ENCODE measurements at places on chromosomes 1 and 21. TPM values are rescaled to one million over a fixed set of nuclear protein-coding genes. Genes with fewer than 3 reads are reported as not detected.

DNA sequence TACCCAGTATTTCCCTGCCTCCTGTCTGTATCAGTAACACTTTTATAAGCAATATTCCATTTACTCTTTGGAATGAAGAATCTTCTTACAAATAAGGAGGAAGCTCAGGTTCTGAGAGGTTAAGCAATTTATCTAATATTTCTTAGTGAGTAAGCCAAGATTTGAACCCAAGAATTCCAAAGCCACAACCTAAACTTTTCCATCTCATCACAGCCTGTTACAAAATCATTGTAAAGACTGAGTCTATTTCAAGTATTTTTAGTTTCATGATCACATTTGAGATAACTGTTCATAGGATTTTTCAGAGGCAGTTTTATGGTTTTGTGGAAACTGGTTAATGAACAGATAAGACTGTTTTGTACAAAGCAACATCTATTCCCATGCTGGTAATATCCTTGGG lies 29.8 kb upstream of the HHAT start:
- DNase-seq = no peak

- no peak for DNase-seq
Observed at GRCh38 chr21:33878824-33879223, 36.8 kb downstream of the ATP5PO start.

DNA sequence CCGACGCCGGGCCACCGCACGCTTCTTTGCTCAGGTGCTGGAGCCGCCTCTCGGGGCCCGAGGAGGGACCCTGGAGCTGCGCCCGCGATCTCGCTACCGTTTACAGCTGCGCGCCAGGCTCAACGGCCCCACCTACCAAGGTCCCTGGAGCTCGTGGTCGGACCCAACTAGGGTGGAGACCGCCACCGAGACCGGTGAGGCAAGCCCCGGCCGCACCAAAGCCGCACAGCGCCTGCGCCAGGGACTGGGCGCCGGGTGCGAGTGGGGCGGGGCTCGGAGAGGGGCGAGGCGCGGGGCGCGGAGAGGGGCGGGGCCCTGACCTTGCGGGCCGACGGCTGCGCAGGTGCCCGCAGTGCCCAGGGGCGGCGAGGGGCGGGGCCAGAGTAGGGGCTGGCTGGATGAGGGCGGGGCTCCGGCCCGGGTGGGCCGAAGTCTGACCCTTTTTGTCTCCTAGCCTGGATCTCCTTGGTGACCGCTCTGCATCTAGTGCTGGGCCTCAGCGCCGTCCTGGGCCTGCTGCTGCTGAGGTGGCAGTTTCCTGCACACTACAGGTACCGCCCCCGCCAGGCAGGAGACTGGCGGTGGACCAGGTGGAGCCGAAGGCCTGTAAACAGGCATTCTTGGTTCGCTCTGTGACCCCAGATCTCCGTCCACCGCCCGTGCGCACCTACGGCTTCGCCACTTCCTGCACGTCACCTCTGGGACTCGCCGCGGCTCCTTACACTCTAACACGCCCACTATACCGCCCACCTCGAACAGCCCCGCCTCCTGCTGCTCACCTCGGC lies 9.8 kb upstream of the CDC20 start:
- DNase-seq = peak; percentile 96

The PDE9A gene
- total RNA-seq = 236 TPM

DNA sequence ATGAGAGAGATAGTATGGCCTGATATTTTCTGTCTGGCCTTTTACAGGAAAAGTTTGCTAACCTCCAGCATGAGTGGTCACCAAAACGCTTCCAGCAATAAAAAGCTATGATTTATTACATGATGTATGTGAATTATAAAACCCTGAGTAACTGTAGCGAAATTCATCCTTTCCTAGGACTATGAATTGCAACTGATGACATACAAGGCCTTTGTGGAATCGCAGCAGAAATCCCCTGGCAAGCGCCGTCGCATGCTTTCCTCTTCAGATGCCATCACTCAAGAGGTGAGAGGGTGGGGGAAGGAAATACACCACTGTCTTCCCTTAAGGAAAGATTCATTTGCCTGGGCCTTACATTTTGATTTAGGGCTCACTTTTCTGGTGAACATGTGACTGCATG lies 117.9 kb downstream of the MACF1 start:
- DNase-seq = peak; percentile 32

DNA sequence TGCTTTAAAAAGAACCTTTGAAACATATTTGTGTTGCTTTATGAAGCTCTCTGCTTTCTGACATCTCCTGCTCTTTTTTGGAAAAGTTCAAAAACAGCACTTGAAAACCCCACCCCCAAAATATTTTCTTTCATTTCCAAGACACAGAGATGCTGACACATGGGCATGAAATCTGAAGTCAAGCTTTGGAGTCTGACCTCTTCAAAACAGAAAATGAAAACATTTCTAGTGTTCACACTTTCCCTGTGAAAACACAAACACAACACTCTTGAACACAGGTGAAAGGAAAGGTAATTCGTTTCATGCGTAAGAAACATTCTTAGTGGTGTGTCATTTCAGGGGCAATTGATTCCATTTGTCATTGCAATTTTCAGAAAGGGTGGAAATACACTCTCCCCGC lies 10.8 kb downstream of the NGF start:
- DNase-seq = no peak

The CELA3A gene
- total RNA-seq = 1.1 TPM

The LAX1 gene
- 3.5 TPM for total RNA-seq

The SEMA4A gene
- 6.5 TPM for total RNA-seq

GRCh38 chr1:156664767-156665411 lies 12.3 kb downstream of the NES start:
- DNase-seq = peak; percentile 58

DNA sequence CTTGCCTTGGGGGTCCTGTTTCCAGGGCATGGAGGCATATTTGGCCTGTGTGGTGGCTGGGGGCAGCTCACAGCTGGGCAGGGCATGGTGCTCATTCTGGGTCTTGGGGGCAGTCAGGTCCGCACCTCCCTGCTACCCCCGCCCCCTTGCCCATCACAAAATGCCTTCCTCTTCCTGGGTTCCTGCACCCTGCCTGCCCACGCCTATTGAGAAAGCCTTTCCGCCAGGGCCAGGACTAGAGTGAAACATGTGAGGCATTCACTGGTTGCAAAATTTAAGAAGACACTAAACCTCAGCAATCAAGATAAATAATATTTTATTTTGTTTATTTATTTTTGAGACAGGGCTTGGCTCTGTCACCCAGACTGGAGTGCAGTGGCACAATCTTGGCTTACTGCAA lies 19.7 kb downstream of the PTAFR start:
- DNase-seq = no peak

The KLHDC9 gene
- total RNA-seq = 10.1 TPM

- DNase-seq = no peak
Observed at GRCh38 chr1:2633936-2634491, 1.2 kb upstream of the MMEL1 start.

DNA sequence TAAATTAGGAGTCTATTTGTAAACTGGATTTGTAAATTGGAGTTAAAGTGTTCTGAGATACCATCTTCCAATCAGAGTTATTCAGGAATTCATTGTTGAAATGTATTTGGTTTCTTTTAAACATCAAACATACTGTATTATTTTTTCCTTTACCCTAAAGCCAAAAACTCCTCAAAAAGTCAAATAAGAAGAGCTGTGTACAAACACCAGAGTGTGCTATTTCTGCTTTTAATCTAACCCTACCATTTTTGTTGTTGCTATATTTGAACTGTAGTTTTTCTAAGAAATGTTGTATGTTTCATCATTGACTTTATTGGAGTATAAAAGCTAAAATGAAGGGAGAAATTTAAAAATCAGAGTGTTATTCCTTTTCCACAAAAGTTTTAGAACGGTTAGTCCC lies 35.8 kb downstream of the SLC30A7 start:
- DNase-seq = no peak

The OR2T33 gene
- not detected for total RNA-seq

DNA sequence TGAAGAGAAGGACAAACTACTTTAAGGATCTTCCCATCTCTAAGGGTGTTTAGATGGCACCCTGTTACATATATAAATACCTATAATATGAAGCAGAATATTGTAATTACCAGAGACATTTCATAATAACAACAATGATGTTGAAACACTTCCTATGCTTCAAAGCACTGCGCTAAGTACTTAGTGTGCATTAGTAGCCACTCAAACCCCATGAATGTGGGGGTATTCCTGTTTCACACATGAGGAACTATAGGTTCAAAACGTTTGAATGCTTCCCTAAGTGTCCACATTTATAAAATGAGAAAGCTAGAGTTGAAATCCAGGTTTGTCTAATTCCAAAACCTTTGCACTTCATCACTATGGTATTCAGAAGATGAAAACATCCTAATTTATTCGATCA lies 18.5 kb upstream of the OR10J5 start:
- no peak for DNase-seq

GRCh38 chr1:235928197-235928596 lies 61.5 kb upstream of the LYST start:
- no peak for DNase-seq

GRCh38 chr1:45051005-45051772 lies 39.1 kb downstream of the UROD start:
- no peak for DNase-seq

DNA sequence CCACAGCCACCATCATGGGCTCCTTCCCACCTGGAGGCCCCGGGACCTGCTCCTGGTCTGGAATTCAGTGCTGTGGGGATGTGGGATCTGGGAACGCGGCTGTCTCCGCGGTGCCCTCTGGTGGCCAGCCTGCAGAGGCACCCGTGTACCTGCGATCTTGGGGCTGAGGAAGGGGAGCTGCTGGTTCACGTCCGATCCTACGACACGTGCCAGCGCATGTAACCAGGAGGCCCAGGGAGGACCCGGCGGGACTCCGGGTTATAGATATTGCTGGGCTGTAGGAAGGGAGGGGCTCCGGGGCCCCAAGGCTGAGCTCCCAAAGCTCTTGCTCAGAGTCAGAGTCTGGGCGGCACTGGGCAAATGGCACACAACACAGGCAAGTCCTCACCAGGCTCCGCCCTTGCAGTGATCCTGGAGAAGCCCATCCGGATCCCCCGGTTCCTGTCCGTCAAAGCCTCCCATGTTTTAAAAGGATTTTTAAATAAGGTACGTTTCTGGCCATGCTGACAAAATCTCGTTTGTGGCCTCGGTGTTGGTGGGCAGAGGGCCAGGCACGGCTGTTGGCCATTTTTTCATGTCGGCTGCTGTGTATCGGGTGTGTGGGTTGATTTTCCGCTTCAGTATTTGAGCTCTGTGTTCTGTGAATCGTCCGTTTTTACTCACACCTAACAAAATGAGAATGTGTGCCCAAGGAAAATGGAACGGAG lies 20.1 kb downstream of the FAAP20 start:
- no peak for DNase-seq

DNA sequence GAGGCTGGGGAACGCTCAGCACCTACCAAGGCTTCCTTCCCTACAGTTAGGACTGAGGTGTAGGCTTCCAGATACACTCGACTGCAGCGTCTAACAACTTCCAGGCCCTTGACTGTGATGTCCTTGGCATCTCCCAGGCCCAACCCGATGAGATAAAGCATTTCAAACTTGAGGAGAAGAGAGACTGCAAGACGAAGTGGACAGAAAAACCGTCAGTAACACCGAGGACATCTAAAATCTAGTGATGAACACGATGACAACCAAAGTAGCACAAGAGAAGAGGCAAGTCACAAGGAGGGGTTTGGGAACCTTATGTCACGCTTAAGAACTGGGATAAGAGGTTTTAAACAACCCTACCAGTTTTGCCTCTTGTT lies 314 bp downstream of the DPH5 start:
- DNase-seq = peak; percentile 22

- DNase-seq = peak; percentile 26
Observed at GRCh38 chr1:160711602-160712311, at the start of gene CD48. TSS of gene CD48 (minus strand) at chr1:160711822. CDS start at chr1:160711763, 59 bp downstream.

The GPR52 gene
- 2.6 TPM for total RNA-seq

The FMO5 gene
- total RNA-seq = 65.9 TPM

DNA sequence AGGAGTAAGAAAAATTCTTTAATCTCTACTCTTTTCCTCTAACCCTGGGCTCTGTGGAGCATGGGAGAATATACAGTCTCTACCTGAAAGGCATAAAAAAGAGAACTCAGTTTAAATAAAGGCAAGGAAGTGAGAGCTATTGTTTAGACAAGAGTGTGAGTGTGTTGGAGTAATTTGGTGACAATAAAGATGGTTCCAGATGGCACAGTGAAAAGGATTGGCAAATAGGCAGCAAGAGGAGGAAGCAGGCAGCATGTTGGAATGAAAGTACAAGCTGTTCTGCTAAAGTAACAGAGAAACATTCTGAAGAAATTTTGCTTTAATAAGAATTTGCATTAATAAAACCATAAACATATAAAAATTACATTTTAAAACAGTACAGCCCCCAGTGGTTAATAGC lies 163.4 kb downstream of the DNM3 start:
- no peak for DNase-seq

DNA sequence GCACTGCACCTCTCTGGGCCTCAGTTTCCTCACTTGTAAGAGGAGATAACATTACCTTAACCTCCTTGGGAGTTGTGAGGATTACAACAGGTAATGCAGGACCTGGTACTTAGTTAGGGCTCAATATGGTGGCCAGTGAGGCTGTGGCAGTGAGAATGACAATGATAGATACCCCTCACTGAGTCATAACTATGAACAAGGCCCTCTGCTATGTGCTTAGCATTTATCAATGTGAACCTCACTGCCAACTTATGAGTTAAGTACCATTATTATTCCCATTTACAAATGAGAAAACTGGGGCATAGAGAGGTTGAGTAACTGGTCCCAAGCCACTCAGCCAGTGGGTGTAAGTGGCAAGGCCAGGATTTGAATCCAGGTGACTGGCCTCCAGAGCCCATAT lies 64.4 kb downstream of the HMGB4 start:
- DNase-seq = no peak

DNA sequence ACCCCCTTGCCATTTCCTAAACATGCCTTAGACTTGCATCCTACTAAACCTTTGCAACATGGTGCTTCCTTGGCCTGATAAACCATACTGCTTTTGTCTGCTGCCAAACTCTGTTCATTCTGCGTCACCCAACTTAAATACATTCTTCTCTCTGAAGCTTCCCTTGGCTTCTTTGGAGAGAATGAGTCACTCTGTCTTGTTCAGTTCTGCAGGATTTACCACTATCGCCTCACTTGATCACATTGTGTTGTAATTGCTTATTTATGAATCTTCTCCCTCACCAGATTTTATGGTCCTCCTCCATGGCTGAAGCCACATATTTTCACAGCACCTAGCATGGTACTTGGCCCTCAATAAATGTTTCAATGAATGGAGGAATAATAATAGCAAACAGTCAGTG lies 21.7 kb upstream of the TUT4 start:
- no peak for DNase-seq

The CD1E gene
- total RNA-seq = not detected

GRCh38 chr1:177873238-177873637 lies 96.6 kb downstream of the SEC16B start:
- DNase-seq = no peak

The KLF17 gene
- total RNA-seq = 0.11 TPM

The PROX1 gene
- total RNA-seq = 15.4 TPM

DNA sequence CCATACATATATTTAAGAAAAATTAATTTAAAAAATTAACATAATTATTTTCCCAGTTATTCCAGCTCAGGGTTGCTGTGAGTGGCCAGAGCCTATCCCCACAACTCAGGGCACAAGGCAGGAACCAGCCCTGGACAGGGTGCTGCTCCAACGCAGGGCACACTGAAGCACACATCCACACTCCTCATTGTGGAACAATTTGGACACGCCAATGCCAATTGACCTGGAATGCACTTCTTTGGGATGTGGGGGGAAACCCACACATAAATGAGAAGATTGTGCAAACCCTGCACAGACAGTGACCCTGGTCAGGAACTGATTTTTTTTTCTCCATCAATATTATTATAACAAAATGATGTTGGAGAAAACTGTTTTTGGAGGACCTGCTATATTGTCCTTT lies 23.4 kb downstream of the SAMSN1 start:
- DNase-seq = no peak

- DNase-seq = no peak
Observed at GRCh38 chr1:184072376-184072775, 20.8 kb downstream of the TSEN15 start.
